ENCODE measurements at places on chromosomes 3 and 15.

DNA sequence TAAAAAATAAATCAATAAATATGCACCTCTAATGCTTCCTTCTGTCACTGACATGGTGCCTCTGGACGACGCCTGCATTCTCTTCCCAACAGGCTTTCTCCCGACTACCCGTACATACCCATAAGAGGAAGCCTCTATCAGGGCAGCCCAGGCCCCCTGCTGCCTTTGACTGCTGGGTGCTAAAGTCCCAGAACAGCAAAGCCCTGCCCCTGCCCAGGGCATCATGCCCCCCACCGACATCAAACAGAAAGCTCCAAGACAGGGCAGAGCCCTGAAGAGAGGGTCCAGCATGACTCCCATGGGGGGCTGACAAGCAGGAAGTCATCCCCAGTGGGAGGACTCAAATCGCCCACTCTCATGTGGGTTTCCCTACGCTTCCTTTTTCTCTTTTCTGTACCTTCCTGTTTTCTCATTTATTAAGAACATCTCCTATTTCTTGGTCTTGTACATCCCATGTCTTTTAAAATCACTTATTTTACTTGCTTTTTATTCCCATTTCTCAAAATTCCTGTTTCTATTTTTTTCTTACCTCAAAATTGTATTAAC, 23.4 kb downstream of the XPC start:
- DNase-seq: no peak

- DNase-seq: no peak
Observed at GRCh38 chr3:186588632-186589031, 18.1 kb downstream of the DNAJB11 start.

- DNase-seq: no peak
Observed at GRCh38 chr15:101288905-101289513, 6.0 kb downstream of the SNRPA1 start.

- no peak for DNase-seq
Observed at GRCh38 chr3:57856675-57857074, 100.6 kb downstream of the SLMAP start.

GRCh38 chr3:70832834-70833205, 520.4 kb upstream of the MDFIC2 start:
- no peak for DNase-seq

DNA sequence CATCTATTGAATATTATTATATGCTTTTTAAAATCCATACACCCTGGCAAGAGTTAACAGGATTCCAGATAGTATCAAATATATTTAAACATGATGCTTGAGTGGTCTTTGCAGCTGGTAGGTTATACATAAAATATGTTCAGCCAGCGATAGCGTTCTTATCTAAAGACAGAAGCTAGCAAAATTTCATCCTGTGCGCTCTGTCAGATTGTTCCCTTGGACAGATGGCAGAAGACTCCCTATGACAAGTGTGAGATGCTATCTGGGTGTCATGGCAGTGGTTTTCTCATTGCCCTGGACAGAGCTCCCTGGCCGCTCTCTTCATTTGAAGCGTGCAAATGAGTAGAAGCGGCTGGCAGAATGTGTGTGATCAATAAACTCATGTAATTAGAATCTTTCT, 175.2 kb upstream of the SOX14 start:
- no peak for DNase-seq

DNA sequence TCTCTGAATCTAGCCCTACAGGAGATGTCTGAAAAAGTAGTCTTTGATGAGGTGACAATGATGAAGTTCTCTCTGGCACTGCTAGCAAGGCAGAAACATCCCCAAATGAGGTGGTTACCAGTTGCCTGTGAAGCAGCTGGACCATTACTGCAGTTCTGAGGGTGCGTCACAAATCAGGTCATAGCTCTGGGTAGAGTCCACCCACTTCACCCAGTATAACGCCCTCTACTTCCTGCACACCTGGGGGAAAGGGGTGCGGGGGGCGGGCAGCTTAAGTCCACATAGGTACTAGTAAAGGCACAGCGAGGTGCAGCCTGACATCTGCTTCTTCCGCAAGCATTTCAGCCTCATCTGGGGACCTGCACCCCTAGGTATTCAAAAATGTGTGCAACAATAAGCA, 13.4 kb upstream of the SATB1 start:
- DNase-seq: peak; percentile 2

- DNase-seq: no peak
Observed at GRCh38 chr3:123054931-123055330, 11.9 kb upstream of the PDIA5 start.

DNA sequence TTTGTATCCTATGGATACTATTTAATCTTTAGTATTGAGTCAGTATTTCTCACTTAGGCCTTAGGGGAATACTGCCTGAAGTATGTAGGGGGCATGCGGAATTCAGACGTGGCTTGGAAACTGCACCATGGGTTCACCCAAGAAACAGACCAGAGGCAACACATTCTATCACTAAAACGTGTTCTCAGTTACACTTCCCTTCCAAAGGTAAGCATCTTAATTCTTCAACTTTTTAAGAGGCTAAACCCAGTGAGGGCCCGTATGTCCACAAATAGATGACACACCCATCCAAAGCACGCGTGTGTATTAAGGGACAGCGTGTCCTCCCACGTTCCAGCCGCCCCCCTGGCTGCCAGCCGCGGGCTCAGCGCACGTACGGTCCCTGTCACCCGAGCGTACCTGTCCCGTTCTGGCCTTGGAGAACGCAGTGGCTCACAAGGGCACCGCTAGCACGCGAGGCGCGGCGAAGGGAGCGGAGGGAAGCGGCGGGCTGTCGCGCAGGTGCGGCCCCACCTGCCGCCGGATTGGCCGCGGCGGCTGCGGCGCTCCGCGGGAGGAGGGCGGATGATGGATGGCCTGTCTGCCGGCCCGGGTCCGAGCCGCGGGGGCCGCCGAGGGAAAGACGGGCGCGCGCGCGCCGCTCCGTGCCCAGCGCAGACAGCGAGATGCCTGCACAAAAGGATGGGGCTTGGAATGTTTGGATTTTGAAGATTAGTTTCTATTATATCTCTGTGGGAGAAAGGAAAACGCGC, 1003.9 kb upstream of the NR2F2 start:
- no peak for DNase-seq

DNA sequence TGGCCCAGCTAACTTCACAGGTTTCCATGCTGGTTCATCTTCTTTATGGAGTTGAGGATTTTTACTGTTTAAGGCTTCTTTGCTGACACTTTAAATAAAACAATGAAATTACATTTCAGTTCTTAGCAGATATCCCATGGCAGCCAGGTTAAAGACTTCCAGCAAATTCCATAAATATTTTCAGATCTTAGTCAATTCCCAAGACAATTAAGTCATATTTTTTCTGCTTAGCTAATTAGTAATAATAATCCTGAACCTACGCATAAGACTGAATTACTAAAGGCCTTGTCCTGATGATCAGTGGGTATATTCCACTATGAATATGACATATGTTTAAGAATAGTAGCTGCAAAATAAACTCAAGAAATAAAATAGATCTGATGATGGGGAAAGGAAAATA, 83.3 kb downstream of the NR2E3 start:
- DNase-seq: no peak

GRCh38 chr3:188975600-188976314, 196.0 kb upstream of the TPRG1 start:
- no peak for DNase-seq

DNA sequence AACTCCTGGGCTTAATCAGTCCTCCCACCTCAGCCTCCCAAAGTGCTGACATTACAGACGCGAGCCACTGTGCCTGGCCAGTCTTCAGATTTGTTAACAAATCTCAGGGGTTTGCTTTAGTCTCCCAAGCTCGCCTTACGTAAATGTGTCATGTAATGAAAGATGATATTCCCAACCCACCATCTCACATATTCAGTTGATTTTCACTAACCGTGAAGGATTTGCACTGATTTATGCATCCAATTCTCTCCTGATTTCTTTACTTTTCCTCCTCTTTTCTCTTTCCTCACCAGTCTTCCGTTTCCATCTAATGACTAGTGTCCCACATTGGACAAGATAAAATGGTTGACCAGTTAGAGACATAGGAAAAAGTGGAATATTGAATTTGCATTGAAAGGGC, 72.6 kb downstream of the TCF12 start:
- no peak for DNase-seq

- no peak for DNase-seq
Observed at GRCh38 chr3:161671141-161671540, 174.5 kb downstream of the OTOL1 start.

GRCh38 chr15:44029940-44030568, 165.0 kb downstream of the FRMD5 start:
- DNase-seq: no peak

GRCh38 chr15:52784799-52785671, 5.1 kb downstream of the ONECUT1 start:
- no peak for DNase-seq

DNA sequence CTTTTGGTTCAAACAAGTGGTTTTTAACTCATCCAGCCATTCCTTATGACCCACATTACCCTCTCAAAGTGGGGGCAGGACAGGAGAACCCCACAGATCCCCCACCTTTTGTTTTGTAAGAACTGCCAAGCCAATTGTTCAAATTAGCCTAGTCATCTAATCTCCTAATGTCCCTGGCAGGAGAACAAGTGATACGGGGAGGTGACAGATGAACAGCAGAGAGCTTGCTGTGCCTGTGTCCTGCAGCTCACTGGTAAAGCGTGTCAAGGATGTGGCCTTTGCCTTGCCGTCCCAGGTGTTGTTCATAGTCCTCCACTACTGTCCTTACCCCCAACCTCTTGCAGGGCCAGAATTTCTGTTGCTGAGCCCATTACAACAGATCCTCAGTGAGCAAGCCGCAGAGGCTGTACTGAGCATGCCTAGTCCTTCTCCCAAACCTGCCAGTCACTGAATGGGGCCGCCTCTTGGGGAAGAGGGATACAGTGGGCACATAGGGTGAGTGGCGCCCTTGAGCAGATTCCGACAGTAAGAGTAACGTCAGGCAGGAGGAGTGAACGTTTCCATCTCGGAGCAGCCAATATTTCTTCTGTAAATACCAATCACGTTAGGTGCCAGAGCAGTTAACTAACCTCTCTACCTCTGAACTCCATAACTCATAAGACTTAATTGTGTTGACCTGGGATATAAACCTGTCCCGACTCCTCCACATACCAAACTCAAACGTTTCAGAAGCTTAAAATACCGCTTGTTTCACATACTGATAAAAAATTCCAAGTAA, 87.4 kb downstream of the ITPR1 start:
- DNase-seq: no peak

- DNase-seq: no peak
Observed at GRCh38 chr3:101936419-101937356, 87.4 kb downstream of the NFKBIZ start.

DNA sequence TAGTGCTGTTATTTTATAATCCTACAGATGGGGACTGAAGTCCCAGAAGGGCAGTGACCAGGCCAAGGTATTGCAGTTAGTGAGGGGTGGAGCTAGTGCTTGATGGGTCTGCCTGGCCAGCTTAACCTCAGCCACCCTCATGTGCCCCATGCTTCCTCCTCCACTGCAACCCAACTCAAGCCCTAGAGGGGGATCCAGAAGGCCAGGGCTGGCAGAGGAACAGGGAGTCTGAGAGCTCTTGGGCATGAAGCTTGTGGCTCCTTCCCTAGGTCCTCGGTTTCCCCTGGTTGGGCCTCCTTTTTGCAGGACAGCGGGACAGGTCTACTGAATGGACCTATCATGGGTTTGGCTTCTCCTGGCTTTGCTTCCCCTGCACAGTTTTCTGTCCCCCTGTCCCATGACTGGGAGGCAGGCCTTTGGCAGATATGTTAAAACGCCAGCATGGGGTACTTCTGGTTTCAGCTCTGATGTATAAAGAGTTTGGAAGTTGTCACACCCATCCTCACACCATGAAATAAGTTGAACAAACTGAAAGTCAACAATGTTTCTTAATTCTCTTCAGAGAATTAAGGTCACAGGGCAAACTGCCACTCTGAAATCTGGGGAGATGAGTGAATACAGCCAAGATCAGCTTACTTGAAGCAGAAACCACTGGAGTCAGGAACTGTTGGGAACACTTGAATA, 103.3 kb downstream of the SMAD6 start:
- no peak for DNase-seq

GRCh38 chr3:14388201-14388600, 14.2 kb upstream of the SLC6A6 start:
- no peak for DNase-seq

- DNase-seq: no peak
Observed at GRCh38 chr3:14458434-14459275, 56.2 kb downstream of the SLC6A6 start.

DNA sequence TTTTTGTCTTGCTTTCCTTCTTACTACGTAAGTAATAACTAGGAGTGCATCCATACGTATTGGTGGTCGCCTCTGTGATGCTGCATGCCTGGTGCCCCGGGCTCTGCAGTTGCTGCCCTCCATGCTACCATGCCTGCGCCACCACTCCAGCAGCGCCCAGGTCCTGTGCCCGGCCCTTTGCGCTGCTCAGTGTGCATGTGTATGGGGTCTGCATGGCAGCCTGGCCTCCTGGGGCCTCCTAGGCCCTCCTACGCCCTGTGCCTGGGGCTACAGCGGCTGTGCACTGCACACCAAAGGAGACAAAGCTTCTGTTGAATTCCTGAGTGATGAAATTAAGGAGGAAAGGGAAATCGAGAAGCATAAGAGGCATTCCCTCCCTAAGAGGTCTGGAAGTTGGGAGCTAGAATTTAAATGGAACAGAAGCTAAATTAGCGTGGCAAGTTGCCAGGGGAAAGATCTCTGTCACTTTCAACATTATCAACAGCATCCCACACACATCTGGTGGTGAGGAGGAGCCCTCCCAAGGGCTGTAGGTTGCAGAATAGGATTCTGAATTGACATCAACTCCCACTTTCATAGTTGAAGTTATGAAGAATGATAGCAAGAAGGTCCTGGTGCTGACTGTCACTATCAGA, 275.0 kb upstream of the CHRM5 start:
- DNase-seq: no peak

DNA sequence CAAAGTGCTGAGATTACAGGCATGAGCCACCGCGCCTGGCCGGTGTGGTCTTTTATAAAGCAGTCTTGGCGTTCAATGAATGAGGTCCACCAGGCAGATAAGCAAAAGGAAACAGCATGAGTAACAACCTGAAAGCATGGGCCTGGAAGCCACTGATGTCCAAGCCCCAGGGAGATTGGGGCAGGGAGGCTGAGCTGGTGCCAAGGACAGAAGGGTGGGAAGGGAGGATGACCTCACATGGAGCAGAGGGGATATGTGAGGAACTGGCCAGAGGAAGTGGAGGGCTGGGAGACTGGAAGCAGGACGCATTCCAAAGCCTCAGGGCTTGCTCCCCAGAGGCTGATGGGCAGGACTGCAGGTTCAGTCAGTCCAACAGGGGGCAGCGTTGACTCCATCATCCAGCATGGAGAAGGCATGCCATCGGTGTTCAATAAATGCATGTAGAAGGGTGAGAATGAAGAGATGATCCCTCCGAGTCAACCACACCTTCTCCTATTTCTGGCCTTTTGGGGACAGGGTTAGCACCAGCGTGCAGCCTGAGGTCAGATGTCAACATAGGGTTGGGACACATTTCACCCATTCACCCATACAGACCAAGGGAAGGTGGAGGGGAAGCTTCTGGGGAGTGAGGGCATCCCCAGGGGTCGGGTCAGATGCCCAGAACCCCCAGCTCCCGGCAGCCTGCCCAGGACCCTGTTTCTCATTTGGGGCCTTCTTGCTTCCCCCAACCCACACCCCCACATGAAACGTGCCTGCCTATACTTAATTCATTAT, 14.8 kb downstream of the MYL3 start:
- DNase-seq: no peak

- no peak for DNase-seq
Observed at GRCh38 chr3:135191708-135192107, 396.6 kb downstream of the EPHB1 start.

- DNase-seq: no peak
Observed at GRCh38 chr15:29141308-29142128, 128.1 kb downstream of the NSMCE3 start.

Measured in stimulated activated CD4-positive, alpha-beta T cell treated with anti-CD3 and anti-CD28 coated beads, Interleukin-1b, Interleukin-23, amount 100 ng/mL, for 1 hour (primary cell).